ENCODE measurements at places on chromosomes 4 and X. TPM values are rescaled to one million over a fixed set of nuclear protein-coding genes. Genes with fewer than 3 reads are reported as not detected.

DNA sequence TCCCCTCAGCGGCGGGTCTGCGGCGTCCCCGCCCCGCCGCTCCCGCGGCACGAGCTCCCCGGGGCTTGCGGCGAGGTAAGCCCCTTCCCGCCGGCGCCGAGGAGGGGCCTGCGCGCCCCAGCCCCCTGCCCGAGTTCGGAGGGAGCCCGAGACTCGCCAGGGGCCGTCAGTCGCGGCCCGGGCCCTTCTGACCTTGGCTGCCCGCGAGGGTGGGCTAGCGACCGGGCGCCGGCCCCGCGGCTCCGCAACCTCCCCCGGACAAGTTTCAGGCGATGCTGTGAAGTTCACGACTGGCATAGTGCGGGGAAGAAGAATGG is 554 bp downstream of the CDKL5 start:
- DNase-seq, result no peak

DNA sequence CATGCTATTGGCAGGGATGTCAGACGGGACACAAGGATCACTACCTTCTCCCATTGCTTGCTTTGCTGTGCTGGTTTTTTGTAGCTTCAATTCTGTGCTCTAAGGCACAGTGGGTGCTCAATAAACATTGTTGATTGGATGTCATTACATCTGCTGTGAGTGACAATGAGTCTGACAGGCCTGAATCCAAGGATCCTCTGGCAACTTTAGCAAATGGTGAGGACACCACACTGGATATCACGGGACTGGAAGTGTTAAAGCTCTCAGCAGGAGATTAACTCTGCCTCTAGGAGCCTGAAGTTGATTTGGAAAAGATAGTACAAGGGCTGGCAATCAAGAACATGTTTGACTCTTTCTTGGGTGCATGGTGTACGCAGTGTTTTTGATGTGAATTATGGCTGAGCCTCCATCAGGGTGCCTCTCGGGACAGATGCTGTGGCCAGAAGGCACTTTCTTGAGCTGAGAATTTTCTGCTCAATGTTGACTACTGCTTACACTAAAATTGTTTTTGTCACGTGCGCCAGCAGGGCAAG is 217.9 kb downstream of the ARAP2 start:
- no peak for DNase-seq

DNA sequence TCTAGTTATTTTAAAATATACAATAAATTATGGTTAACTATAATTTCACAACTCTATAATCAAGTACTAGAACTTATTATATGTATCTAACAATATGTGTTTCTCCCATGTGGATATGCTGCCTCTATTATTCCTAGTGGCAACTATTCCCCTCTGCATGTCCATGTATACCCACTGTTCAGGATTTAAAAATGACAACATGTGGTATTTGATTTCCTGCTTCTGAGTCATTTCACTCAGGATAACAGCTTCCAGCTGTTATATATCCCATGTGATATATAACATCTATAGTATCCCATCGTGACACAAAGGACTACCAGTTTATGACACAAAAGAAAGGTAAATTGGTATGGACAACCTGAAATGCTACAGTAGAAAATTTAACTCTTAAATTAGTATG is 167.4 kb upstream of the TACR3 start:
- DNase-seq, result no peak

- DNase-seq, result no peak
Observed at GRCh38 chr4:77905651-77906263, 43.1 kb downstream of the MRPL1 start.

GRCh38 chrX:131306601-131307000 is 17.5 kb upstream of the IGSF1 start:
- DNase-seq, result no peak

- no peak for DNase-seq
Observed at GRCh38 chr4:43112139-43112538, 219.6 kb downstream of the GRXCR1 start.

GRCh38 chr4:17681281-17682221 is 67.1 kb downstream of the MED28 start:
- no peak for DNase-seq

DNA sequence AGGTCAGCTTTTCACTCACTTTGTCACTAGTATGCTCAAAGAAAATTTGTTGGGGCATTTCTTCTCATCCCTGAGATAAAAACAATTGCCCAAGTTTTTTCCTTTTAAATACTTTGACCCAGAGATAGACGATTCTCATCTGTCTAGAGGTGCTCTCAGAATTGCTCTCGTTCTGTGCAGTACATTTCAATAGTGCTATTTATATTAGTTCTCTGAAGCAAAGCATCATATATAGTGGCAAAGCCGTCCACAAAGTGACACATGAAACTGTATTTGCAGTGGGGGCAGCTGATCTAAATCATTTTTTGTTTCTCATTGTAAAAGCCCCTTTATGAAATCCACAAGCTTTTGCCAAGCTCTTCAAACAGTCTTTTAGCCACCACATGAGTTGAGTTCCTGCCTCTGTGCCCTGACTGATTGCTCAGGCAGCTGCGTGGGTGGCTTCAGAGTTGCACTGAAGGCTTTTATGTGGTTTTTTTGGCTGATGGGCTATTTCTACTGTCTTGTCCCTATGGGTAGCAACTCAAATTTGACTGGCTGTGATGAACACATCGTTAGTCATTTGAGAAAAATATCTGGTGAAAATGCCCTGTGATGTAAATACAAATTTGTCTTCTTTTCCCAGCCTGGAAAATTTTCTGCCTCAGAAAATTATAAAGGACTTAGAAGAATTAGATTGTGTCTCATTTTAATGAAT is 119.1 kb upstream of the OTUD4 start:
- no peak for DNase-seq

GRCh38 chrX:14056206-14056605 is 26.5 kb upstream of the GEMIN8 start:
- DNase-seq, result no peak

- DNase-seq, result no peak
Observed at GRCh38 chr4:173330590-173330989, 3.6 kb downstream of the HMGB2 start.

GRCh38 chrX:143642426-143642825 is 6.5 kb upstream of the SLITRK4 start:
- no peak for DNase-seq

DNA sequence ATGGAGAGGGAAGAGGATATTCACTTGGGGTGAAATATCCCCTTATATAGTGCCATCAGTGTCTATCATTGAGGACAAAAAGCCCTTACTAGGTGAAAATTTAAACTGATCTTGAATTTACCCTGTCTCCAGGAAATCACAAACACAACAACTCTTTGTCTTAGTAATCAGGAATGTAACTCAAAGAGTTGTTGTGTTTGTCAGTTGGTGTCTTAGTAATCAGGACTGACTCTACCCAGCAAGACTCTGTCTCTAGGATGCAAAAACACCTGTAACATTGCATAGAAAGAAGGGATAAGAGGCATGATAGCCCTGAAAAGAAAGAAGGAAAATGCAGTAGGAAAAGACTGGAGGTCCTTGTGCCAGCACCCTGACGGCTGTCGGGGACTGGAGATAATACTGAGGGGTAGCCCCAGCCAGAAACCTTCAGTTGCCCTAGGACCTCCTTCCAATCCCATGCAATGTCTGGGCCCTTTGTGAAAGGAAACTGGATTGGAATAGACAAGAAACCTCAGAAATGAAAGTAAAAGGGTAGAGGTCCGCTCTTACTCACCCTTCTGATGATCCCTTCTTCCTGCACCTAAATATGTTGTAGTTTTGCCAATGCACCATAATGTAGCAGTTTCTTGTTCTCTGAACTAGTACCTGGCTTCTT is 45.3 kb downstream of the HMGB2 start:
- DNase-seq, result no peak

DNA sequence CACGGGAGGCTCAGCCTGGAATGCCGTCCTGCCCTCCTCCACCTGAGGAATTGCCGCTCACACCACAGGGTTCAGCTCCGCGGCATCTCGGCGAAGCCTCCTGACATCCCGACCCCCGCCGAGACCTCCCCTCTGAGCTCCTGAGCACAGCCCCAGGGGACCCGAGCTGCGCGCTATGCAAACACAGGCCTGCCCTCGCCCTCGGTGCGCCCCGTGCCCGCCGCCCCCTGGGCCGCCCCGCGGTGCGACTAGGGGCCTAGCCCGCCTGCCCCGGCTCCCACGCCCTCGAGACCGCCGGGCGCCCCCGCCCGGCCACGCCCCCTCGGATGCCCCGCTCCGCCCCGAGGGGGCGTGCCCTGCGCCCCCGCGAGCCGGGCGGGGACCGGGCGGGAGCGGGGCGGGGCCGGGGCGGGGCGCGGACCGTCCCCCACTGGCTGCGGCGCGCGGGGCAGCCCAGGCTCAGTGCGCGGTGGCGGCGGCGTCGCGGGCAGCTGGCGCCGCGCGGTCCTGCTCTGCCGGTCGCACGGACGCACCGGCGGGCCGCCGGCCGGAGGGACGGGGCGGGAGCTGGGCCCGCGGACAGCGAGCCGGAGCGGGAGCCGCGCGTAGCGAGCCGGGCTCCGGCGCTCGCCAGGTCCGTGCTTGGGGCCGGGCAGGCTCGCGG is at the start of gene FGFR3:
TSS of gene FGFR3 (plus strand) at position 462 of the 664 bp plus-strand sequence. CDS start 642 bp downstream, outside the sequence.
- no peak for DNase-seq

DNA sequence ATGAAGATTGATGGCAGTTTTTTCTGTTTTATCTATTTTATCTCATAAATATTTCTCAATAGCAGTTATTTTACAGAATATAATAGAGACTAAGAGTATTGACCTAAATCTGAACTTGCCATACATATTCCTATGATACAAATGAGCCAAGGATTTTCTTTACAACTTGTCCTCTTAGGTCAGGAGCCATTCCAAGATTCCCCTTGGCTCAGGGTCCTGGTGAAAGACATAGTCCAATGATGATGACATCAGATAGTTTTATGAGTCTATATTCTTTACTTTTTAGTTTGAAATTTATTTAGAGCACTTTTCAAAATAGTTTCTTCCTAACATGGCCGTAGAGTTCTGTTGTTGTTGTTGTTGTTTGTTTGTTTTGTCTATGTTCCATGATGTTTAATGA is 869.1 kb upstream of the GRID2 start:
- no peak for DNase-seq

- DNase-seq, result no peak
Observed at GRCh38 chr4:84917086-84917821, 49.2 kb downstream of the WDFY3 start.

The HAND2 gene
- total RNA-seq, result 8.3 TPM

The ATOH1 gene
- 0.36 TPM for total RNA-seq

The ATP1B4 gene
- not detected for total RNA-seq

The AFF2 gene
- total RNA-seq, result 12.6 TPM

The FGFBP2 gene
- total RNA-seq, result not detected

The PCDH18 gene
- 91.8 TPM for total RNA-seq

The TMPRSS11A gene
- total RNA-seq, result 0.81 TPM

The NDUFB11 gene
- 103 TPM for total RNA-seq

The PDCL2 gene
- total RNA-seq, result not detected

The GALNTL6 gene
- total RNA-seq, result 1.7 TPM

The GUCY1B1 gene
- 3.6 TPM for total RNA-seq

The SLITRK4 gene
- 0.71 TPM for total RNA-seq

The NXF2B gene
- 0.64 TPM for total RNA-seq

The RAP2C gene
- 53.4 TPM for total RNA-seq
